ENCODE measurements at places on chromosomes 16 and 17. TPM values are rescaled to one million over a fixed set of nuclear protein-coding genes. Genes with fewer than 3 reads are reported as not detected.

BRD7 gene
- total RNA-seq = 118 TPM

- no peak for DNase-seq
Observed at GRCh38 chr16:47847220-47847970, 308.4 kb downstream of the ABCC12 start.

DNA sequence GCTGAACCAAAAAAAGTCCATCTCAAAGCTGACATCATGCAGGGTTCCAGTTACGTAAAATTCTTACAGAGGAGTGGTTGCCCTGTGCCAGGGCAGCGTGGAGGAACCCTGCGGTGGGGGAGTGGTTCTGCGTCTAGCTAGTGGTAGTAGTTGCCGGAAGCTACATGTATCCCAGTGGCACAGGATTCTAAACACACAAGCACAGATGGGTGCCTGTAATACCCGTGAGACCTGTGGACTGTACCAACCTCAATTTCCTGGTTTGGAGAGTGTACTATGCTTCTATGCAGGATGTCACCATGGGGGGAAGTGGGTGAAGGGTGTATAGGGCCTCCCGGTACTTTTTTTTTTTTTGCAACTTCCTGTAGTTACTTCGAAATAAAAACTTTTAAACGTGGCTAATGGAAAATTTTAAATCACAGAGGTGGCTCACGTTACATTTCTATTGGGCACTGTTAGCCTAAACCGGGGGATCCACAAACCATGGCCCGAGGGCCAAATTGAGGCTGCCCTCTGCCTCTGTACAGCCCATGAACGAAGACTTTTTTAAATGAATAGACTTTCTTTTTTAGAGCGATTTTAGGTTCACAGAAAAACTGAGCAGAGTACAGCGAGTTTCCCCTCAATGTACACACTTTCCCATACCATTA is 38.5 kb downstream of the TBC1D16 start:
- DNase-seq = peak; percentile 55

ARHGAP23 gene
- 0.19 TPM for total RNA-seq

- DNase-seq = peak; percentile 75
Observed at GRCh38 chr17:77372444-77373298, 231.9 kb downstream of the SEC14L1 start.

TRIM16 gene
- total RNA-seq = 3.8 TPM

DNA sequence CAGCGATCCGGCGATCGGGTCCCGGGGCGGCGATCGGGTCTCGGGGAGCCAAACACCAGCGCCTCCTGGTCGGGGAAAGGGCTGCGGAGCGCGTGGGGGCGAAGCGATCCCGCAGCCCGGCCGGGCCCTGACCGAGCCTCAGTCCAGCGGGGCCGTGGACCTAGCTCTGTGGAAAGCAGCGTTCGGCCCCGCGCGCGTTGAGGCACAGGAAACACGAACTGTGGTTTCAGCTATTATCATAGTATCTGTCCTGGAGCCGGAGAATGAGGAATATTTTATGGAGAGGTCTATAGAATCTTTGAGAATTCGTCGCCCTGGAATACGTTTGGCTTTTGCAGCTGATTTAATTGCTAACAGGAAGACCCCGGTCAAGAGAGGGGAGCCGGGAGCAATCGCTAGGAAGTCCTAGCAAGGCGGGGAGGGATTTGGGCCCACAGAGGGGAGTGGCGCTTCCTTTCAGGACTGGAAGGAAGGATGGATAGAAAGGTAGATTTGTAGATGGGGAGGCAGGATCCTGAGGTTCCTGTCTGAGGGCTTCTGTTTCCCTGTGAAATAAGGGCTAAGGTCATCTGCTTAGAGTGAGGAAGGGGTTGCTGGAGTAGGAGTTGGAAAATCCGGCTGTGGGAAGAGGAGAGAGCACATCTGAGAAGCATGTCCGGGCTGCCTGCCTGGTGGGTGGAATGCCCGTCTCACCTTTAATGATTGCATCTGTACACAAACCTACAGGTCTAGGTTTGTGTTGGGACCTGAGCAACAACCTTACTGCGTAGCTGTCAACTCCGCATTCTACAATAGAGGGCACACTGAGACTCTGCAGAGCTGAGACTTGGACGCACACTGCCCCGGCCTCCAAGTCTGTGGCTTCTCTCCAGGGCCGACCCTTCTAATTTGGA is 770 bp downstream of the CCNF start:
- DNase-seq = no peak

DNA sequence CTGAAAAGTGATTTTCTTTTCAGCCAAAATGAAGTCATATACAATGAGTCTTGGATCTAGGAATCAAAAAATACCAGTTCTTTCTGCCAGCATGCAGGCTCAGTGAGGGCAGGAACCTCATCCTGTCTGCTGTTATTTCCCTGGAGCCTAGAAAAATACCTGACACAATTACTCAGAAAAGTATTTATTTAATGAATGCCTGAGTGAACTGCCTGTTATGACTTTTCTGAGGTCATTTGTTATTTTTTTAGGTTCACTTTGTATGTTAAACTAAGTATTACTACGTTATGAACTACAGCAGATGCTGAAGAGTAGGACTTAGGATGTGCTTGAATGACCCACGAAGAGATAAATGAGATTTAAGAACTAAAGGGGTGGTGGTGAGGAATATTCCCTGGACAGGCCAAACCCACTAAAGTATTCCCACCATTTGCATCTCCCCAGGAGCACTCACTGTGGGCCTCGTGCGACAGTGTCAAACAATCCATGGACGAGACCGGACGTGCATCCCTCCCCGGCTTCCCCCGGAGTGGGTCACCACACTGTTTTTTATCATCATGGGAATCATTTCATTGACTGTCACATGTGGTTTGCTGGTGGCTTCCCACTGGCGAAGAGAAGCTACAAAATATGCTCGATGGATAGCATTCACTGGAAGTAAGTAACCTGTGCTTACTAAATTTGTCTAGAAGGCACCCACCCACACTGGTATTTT is 17.1 kb upstream of the VWA3A start:
- no peak for DNase-seq

DNA sequence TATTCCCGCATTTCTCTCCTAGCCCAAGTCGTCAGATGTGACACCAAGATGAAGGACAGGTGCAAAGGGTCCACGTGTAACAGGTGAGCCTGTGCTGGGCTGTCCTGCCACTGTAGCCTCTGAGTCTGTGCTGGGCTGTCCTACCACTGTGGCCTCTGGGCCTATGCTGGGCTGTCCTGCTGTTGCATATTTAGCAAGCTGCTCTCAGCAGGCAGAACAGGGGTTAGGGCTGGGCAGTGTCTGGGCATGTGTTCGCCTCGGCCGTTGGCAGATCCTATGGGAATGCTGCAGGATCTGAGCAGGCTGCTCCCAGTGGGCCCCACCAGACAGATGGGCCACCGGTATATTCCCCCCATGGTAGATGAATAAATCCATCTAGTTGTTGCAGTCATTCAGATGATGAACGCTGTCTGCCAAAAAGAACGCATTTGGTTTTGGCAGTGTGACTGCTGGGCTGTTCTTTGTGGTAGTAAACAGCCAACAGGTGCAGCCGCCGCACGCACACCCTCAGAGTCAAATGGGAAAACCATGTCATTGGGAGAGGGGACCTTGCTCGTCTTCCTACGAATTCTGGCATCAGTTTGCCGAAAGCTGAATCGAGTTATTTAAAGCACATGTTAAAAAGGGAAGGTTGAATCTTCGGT is 49.2 kb downstream of the CRISPLD2 start:
- DNase-seq = no peak

HOXB13 gene
- not detected for total RNA-seq

DNA sequence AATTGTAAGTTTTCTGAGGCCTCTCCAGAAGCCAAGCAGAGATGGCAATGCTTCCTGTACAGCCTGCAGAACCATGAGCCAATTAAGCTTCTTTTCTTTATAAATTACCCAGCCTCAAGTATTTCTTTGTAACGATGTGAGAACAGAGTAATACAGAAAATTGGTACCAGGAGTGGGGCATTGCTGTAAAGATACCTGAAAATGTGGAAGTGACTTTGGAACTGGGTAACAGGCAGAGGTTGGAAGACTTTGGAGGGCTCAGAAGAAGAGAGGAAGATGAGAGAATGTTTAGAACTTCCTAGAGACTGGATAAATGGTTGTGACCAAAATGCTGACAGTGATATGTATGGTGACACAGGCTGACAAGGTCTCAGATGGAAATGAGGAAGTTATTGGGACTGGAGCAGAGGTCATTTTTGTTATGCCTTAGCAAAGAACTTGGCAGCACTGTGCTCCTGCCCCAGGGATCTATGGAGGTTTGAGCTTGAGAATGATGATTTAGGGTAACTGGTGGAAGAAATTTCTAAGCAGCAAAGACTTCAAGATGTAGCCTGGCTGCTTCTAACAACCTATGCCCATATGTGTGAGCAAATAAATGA is 23.1 kb downstream of the PRDM7 start:
- DNase-seq = no peak

DNA sequence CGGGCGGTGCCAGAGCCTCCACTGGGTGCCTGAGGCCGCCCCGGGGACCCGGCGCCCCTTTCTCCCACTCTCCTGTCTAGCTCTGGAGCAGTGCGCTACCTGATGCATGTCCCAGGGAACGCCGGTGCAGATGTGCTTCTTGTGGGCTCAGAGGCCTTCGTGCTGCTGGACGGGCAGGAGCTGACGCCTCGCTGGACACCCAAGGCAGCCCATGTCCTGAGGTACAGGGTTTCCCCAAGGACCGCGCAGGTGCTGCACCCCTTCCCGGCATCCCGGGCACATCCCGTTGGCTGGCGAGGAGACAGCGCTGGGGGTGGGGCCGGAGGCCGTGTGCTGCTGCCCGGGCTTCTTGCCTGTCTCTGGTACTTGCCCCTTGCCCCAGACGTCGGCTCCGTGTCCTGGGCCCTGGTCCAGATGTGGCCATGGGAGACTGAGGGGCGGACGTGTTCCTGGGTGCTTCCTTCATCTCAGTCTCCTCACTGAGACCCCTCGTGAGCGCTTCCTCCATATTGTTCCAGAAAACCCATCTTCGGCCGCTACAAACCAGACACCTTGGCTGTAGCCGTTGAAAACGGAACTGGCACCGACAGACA is 12.5 kb downstream of the RGS11 start:
- DNase-seq = no peak

All from natural killer cell (primary cell).